Activated B cell treated with CpG ODN at 0.5 μM for 24 hours (primary cell): ENCODE measurements at places on chromosomes 13 and 19.
A peak's percentile ranks its signal among the peaks of the same experiment; 100 is the strongest.

DNA sequence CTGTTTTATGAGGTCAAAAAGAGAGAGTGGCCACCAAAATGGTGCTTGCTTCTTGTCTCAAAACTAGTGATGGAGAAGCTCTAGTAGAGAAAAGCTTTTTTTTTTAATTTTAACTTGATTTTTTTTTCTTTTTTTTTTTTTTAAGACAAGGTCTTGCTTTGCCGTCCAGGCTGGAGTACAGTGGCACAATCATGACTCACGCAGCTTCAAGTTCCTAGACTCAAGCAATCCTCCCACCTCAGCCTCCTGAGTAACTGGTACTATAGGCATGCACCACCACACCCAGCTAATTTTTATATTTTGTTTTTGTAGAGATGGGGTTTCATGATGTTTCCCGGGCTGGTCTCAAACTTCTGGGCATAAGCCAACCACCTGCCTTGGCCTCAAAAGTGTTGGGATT is 279.0 kb downstream of the TBC1D4 start:
- DNase-seq: no peak

DNA sequence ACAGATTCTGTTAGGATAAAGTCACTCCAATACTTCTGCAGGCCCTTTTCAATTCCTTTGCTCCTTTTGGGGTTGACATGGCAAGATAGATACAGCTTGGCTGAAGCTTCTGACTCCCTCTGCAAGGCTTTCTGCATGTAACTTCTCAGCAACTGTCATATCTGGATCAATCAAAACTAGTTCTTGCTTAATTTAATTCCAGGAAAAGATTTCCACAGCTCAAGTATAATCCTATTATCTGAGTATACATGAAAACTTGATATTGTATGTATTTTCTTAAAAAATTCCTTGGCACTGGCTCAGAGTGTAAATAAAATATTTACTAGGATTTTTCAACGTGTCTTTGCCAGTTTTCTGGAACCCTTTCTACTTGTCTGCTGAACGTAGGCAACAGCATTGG is 109.6 kb downstream of the STARD13 start:
- DNase-seq: no peak

DNA sequence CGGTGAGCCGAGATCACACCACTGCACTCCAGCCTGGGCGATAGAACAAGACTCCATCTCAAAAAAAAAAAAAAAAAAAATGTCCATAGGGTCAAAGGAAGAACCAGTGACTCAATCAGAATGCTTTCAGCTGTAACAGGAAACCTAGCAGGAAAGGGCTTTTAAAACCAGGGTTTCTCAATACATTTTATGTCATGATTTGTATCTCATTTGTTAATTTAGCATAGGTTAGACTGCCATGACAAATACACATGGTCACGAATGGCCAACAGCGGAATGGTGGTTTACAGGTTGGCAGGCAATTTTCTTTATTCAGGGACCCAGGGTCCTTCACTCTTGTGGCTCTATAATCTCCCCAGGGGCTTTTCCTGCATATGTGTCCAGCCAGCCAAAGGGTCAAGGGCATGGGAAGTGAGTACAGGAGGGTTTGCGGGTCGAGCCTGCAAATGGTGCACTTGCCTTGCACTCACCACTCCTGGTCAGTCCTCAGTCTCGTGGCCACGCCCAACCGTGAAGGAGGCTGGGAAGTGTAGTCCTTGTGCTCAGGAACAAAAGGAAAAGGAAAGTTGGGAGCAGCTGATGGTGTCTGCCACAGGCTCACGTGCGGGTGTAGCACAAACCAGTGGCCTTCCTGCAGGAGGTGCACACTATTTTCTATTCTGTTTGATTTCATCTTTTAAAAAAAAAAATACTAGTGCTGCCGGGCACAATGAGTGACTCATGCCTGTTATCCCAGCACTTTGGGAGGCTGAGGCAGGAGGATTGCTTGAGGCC is 14.8 kb downstream of the DHX34 start:
- no peak for DNase-seq

- no peak for DNase-seq
Measured at GRCh38 chr13:45289936-45290563, 50.9 kb downstream of the TPT1 start.

DNA sequence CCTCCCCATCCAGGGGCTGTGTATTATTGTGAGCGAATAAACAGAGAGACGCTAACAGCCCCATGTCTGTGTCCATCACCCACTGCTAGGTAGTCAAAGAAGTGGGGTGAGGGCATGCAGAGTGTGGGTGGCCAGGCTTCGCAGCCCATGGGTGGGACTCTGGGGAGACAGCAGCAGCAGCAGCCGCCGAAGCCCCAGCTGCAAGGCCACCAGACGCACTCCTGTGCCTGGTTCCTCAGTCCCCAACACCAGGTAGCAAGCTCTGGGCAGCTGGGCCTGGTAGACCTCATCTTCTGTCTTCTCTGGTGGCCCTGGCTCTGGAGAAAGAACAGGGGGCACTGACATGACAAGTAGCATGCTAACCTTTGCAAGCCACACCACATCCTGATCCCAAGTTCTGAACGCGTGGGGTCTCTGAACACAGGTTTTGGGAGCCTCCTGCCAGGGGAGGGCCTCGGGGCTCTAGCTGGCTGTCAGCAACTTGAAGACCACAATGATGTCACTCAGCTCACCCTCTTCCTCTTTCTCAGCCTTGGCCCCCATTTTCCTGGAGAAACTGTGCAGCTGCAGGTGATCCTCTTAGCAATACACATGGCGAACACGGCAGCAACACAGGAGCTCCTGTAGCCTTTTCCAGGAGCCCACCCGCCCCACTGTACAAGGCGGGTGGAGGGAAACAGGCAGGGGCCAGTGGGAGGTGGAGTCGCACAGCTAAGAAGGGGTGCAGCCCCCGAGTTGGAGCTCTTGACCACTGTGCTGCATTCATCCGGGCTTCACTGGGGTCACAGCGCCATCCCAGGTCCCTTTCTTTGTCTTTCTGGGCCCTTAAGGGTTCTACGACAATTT is 5.8 kb downstream of the FUZ start:
- DNase-seq: no peak

DNA sequence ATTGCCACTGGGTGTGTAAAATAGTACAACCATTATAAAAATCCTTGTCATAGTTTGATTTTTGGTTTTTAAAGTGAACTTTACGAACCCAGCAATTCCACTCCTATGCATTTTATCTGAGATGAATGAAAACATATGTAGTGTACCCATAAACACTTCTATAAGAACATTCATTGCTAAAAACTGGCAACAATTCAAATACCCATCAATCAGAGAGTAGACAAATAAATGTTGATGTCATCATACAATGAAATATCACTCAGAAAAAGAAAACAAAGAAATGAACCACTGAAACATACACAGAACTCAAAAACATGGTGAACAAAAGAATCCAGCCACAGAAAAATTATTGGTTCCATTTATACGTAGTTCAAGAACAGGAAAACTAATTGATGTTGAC is 202.3 kb downstream of the ABCC4 start:
- DNase-seq: no peak

DNA sequence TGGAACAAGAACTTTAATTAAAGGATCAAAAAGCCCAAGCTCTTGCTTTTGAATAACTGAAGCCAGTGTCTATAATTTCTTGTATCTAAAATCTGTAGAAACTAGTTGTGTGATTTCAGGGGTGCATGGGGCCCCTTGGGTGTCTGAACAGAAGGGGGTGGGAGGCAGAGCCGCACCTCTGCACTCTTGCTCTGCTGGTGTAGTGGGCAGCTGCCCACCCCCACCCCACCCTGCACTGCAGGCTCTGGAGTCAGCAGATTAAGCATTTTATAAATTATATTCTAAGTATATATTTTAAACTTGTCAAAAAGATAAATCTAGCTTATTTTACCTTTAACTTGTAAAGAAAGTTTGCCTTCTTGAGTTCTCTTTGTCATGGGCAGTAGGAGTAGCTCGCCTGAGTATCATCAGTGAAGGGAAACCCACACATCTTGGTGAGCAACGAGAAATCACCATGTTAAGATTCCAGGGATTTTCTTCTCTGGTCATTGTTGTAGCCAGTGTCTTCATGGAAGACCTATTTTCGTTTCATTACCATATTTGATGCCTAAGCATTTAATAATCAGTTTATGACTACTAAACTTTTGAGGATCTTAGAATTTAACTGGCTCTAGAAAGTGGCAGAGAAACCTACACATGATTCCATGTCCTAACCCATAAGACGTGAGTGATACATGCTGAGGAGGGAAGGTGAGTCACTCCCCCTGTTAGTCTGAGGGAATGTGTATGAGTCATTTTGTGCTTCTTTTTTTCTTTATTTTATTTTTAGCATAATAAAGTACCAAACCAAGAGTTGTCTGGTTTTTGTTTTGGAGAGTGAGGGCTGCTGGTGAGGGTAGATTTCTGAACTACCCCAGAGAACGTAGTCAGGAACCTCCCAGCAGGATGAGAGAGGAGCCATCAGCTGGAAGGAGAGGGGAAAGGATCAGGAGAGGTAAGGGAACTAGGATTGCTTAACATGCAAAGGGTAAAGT is 7.7 kb downstream of the UBE2L5 start:
- no peak for DNase-seq

DNA sequence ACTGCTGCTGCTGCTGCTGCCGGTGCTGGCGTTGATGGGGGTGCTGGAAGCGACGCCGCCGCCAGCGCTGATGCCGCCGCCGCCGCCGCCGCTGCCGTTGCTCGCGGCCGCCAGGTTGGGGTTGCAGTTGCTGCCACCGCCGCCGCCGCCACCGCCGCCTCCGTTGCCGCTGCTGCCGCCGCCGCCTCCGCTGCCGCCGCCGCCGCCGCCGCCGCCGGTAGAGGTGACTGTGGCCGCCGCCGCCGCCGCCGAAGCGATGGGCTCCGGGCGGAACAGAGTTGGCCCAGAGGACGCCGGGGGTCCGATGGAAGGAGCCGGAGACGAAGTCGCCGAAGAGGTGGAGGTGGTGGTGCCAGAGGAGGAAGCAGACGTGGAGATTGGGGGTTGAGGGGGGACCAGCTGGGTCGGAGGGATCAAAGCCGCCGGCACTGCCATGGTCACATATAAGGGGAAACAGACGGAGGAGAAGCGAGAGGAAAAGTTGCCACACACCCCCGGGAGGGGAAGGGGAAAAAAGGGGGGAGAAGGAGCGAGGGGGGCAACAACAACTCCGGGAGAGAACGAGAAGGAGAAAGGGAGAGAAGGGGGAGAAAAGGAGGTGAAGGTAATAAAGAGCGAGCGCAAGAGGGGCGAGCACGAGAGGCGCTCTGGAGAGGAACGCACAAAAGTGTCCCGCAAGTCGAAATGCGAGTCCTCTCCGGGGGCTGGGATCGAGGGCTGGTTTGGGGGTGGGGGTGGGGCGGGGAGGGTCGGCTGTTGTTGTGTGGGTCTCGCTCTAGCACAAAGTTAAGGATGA is 471 bp downstream of the DACH1 start:
- no peak for DNase-seq

GRCh38 chr13:112231451-112232083 is 144.6 kb upstream of the SPACA7 start:
- no peak for DNase-seq

DNA sequence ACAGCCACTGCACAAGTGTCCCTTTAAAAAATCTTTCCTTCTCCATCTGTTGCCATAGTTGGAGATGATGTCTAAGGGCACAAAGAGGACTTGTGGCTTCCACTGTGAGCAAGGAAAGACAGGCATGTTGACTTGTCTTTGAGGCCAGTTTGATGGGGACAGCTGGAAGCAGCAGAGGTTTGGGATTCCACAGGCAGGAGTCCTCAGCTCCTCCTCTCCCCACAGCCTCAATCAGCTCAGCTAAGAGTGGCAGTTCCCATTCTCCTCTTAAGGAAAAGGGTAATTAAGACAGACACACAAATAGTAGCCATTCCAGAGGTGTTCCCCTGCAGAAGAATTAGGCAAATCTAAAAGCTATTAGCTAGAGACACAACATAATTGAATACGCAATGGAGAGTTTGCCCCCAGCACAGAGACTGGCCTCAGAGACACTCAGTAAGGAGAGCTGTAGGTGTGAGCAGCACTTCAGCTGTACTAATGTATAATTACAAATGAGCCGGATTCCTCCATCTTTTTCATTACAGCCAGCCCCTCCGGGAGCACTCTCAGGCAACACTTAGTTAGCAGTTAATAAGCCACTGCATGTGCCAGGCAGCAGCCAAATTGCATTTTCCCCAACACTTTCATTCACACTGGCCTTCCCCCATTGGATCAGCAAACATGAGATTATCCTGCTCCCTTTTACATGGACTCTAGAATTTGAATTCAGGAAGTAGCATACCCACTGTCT is 434.0 kb downstream of the FOXO1 start:
- no peak for DNase-seq

DNA sequence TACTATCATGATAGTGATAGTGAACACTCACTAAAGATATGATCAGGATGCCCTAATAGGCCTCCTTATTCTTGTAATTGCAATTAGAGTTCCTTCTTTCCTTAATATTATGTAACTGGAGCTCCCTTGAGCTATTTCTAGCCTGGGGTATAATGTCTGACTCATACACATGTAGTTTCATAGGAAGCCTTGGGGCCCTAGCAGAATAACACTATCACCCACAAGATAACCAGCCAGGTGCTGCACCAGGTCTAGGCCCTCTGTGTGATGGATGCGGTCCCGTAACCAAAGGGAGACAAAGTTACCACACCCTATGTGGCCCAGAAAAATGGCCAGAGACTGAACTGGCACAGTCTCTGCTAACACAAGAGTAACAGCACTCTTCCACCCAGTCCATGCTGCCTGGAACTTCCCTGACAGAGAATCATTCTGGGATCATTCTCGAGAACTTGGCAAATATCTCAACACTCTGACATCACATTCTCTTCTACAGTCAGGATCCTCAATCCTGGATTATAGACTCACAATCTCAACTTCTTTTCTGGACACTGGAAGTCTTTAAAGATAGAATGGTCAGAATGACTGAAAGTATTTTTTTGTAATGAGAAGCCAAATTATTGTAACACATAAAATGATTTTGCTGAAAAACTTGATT is 32.6 kb upstream of the IGFL4 start:
- no peak for DNase-seq

DNA sequence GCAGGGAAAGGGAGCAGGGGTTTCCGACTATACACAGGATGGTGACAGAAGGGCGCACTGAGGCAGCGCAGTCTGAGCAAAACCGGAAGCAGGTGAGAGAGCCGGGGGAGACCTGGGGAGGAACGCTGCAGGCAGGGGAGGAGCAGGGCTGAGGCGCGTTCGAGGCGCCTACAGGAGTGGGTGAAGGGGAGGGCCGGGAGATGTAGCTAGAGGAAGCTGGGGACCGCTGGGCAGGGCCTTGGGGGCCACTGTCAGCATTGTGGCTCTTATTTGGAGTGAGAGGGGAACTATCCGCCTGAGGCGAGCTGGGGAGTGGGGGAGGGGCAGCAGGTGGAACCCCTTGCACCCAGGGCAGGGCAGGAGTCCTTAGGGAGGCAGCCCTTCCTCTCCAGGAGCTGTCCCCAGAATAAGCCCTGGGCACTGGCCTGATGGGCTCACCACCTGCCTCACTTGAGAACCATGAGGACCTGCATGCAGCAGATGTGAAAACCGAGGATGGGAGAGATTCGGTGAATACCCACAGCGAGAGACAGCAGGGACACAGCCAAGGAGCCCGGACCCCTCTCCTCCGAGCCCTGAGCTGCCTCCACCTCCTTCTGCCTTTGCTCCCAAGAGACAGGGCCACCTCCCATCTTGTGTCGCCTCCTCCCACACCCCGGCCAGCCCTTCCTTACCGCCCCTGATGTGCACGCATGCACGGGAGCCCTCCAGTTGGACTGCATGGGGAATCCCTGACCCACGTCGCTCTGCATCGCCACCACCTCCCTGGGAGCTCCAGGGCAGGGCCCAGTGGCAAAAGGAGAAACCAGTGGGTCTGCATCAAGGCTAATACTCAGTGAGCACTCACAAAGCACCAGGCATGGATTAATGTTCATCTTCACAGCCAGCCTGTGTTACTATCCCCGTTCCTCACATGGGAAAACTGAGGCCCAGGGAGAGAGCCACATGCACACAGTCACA is 10.3 kb downstream of the AKT2 start:
- peak; percentile 21 for DNase-seq
